ENCODE measurements at places on chromosomes 13 and 19.

DNA sequence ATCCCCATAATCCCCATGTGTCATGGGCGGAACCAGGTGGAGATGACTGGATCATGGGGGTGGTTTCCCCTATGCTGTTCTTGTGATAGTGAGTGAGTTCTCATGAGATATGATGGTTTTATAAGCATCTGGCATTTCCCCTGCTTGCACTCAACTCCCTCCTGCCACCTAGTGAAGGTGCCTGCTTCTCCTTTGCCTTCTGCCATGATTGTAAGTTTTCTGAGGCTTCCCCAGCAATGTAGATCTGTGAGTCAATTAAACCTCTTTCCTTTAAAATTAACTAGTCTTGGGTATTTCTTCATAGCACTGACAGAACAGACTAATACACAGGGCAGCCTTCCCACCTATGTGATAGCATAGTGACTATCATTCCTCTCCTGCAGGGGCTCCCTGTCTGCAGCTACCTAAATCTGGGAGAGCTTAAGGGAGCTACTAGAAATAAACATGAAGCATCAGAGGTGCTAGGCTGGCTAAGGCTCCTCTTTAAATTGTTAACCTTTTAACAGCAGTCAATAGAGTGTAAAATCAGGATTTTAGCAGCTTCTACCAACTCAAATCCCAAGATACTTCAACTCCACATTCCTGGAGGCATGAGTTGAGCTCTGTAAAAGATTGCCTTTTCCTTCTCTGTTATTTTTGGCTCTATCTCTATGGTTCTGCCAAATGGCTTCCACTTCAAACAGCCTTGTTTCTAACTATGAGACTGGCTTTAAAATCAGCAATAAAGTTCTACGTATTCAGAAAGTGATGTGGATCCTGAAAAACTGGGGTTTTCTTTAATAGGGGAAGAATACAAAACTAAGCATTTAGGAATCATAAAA is 112.3 kb downstream of the VWA8 start:
- DNase-seq: peak; percentile 6

- peak; percentile 32 for DNase-seq
These were observed 51.5 kb downstream of the GAS6 start for GRCh38 chr13:113812178-113813040.

GRCh38 chr13:24683838-24684599 is 3.8 kb downstream of the ATP12A start:
- peak; percentile 46 for DNase-seq

DNA sequence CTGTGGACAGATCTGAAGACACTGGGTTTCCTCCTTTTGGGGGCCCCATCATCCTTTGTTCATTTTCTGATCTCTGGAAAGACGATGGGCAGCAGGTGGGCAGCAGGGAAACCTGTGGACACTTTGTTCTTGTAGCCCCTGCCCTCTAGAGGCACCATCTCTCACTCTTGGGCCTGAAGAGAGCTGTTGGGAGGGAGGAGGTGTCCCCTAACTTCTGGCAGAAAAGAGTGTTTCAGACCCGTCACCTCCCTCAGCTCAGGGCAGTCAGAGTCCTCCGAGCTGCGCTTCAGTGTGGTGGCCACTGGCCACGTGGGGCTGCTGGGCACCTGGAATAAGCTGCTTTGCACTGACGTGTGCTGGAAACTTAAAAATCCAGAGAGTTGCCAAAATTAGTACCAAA is 26.9 kb upstream of the RNF17 start:
- no peak for DNase-seq

All from NCI-H526 treated with DMSO at 0.1 percent for 48 hours (cell line).